AG09319 (cell line): ENCODE measurements at places on chromosomes 1 and 21.

DNA sequence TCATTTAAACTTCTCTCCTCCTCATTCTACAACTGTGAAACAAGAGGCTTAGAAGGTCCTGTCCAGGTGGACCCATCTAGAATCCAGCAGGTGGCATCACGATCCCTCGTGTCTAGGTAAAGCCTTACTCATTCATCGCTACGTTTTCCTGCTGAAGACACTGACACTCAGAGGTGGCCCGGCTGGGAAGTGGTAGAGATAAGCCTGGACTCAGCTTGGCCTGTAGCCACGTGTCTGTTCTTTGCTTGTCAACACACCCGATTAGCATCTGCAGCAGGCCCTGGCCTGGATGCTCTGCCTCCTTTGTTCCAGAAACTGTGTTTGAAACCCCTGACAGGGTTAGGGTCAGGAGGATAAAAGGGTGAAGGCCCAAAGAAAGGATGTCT lies 43.4 kb downstream of the PARP1 start:
- no peak for DNase-seq

DNA sequence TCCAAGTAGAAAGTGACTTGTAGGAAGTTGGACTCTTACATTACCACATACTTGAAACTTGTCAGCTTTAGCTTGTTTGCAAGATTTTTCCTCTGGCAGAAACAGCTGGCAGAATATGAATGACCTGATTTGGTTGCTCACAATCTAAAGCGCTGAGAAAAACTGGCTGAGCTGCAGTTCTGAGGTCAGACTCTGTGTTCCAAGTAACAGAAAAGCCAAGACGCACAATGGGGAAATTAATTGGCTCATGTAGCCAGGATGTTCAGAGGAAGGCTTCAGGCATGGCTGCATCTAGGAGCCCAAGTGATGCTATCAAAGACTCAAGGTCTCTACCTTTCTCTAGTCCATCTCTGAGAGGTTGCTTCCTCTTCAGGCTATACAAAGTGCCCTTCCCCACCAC lies 27.0 kb downstream of the ALPL start:
- no peak for DNase-seq

GRCh38 chr1:116966791-116967190 lies 34.8 kb upstream of the CD101 start:
- DNase-seq = peak; percentile 52

- no peak for DNase-seq
Measured at GRCh38 chr1:2801046-2801445, 447 bp downstream of the TTC34 start.

DNA sequence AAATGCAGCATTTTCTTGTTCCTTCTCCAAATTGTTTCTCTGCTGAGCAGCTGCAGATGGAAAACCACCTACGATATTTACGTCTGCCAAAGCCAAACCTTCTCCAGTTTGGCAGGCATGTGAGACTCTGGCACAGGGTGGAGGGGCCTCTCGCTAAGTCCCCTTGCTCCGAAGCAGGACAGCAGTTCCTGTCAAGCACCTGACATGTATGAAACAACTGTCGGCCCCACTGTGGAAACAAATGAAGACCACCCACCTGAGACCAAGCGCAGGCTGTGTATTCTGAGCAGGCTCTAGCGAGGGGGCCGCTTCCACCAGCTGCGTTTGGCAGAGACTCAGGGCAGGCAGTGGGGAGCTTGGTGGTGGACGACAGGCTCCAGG lies 74.7 kb downstream of the RIPK4 start:
- DNase-seq = no peak

DNA sequence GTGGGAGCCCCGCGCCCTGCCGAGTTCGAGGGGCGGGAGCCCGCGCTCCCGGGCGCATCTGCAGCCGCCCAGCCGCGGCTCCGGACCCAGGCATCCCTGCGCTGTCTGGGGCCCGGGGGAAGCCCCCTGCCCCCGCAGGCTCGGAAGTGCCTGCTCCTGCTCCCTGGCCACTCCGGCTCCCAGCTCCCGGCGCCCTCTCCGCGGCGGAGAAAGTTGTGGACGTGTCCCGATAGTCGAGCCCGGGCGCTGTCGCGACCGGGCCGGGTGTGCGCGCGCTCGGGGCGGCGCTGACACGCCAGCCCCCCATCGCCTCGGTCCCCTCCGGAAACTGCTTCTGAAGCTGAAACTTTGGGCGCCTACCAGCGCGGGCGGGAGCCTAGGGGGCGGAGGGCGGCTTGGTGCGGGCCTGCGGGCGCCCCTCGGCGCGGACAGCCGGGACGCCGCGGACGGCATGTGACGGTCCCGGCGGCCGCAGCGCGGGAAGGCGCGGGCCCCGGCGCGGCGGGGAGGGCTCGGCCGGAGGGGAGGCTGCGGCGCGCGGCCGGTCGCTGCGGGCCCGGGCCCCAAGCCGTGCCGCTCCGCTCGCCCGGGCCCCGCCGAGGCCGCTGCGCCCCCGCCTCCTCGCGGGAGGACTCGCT lies 515 bp downstream of the MAN1C1 start:
- DNase-seq = no peak

- DNase-seq = no peak
Measured at GRCh38 chr21:21457077-21457476, 458.9 kb downstream of the NCAM2 start.

DNA sequence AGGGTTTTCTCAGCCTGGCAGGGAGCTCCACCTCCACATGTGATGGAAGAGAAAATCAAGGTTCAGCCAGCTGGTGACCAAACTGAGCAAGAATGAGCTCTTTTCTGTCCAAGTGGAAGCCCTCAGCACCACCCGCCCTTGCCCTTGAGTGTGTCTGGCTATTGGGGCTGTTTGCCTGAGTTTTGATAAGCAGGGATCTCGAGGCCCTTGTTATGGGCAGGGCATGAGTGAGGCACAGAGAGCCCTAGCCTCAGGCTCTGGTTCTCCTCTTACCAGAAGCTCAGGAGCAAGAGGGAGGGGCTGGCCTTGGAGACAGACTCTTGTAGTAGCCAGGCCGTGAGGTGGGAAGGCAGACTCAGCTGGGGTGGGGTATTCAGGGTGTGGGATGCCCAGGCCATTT lies 37.5 kb upstream of the ARF1 start:
- no peak for DNase-seq

DNA sequence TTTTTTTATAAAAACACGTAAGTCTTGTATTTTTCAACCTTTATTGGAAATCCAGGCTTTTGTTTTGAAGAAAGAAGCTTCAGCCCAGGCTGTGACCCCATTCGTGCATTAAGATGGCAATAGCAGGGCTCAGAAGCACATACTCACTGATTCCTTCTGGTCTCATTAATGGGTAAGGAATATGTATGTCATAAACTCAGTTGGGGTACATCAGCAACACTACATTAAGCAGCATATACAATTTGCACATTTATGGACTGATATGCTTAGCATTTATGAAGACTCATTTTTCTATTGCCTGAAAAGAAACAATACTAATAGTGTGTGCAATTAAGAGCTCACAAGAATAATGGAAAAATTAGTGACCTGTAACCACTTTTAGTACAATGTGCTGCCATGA lies 945.4 kb upstream of the PRMT6 start:
- no peak for DNase-seq

DNA sequence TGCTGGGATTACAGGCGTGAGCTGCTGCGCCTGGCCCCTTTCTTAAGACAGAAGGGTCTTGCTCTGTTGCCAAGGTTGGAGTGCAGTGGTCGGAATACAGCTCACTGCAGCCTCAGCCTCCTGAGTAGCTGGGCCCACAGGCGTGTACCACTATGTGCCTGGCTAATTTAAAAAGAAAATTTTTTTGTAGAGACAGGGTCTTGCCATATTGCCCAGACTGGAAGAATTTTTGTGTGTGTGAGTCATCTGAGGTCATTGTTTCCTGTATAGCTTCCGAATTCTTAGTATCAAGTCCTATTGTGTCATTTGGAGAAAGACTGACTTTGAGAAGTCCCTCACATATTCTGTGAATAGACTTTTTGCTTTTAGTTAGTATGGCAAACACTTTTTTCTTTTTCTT lies 4.7 kb downstream of the SZRD1 start:
- no peak for DNase-seq

- no peak for DNase-seq
Measured at GRCh38 chr21:44892536-44893277, 19.2 kb upstream of the PTTG1IP start.

DNA sequence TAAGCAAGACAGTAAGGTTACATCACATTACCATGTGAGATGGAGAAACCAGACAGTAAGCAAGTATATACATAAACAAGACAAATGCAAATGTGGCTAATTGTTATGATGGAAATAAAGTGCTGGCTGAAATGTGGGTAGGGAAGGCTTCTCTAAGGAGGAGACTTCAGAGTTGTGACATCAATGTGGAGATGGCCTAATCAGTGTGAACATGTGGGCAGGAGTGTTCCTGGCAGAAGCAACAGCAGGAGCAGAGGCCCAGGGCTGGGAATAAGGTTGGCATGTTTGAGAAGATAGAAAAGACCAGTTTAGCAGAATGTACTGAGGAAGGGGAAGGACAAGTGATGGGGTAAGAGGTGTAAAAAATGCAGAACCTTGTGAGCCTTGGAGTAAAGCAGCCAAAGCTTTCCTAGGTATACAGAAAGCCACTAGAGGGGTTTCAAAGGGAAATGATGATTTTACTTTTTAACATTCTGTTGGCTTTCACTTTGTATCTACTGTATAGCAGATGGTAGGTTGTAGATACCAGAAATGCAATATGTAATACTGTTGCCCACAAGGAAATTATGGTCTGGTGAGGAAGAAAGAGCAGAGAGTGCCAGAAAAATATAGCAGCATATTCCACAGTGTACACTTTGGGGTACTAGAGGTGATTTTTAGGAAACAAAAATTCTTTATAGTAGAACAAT lies 197.4 kb downstream of the FGGY start:
- DNase-seq = no peak

DNA sequence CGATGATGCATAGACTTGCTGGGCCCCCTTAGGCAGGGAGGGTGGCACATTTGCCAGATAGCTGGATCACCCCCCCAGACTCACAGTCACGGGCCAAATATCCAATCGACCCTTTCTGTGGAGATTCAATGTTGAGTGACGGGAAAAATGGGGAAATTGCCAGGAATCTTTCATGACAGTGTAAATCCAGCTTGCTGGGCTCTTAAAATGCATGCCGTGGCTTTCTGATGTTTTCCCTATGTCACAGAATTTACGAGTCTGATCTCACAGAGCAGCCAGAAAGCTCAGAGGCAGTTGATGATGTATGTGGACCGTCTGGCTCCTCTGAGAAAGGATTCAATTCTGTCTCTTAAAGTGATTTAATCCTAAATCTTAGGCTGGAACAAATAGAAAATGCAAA lies 150.1 kb upstream of the ZNF644 start:
- DNase-seq = no peak

DNA sequence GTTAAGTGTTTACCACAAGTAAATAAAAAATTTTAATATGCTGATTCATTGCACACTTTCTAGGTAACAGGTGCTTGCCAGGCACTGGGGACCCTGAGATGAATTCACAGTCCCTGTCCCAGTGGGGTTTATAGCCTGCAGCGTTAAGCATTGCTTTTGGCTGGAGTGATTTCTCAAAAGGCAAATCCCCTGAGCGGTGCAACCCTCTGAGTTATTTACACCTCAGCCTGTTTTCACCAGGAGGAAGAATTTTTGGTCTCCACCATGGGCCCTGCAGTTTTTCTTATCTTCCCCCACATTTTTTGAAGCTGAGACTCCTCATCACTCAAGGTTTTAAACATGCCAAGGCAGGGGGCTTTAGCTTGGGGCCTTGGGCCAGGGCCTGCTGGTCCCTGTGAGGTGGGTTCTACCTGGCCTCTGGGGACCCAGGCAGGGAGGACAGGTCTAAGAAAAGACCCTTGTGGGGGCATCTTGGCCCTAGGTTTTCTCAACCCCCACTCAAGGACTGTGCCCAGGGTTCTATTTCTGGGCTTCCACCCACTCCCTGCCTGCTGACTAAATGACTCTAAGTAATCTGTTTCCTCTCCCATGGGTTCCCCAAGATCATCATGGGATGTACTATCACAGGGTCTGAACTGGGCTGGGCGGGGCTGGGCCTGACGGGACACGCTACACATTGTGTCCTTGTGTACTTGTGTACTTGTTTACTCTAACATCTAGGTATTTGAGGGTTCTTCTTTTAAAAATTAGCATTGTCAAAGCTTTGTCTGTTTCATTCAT lies 10.2 kb upstream of the CHIT1 start:
- no peak for DNase-seq

DNA sequence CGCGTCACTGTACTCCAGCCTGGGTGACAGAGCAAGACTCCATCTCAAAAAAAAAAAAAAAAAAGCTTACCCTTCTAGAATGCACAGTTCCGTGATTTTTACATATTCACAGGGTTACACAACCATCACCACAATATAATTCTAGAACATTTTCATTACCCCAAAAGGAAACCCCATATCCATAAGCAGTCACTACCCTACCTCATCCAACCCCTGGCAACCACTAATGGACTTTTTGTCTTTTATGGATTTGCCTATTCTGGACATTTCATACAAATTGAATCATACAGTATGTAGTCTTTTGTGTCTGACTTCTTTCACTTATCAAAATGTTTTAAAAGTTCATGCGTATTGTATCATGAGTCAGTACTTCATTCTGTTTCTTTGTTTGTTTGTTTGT lies 22.8 kb downstream of the SYF2 start:
- DNase-seq = no peak

DNA sequence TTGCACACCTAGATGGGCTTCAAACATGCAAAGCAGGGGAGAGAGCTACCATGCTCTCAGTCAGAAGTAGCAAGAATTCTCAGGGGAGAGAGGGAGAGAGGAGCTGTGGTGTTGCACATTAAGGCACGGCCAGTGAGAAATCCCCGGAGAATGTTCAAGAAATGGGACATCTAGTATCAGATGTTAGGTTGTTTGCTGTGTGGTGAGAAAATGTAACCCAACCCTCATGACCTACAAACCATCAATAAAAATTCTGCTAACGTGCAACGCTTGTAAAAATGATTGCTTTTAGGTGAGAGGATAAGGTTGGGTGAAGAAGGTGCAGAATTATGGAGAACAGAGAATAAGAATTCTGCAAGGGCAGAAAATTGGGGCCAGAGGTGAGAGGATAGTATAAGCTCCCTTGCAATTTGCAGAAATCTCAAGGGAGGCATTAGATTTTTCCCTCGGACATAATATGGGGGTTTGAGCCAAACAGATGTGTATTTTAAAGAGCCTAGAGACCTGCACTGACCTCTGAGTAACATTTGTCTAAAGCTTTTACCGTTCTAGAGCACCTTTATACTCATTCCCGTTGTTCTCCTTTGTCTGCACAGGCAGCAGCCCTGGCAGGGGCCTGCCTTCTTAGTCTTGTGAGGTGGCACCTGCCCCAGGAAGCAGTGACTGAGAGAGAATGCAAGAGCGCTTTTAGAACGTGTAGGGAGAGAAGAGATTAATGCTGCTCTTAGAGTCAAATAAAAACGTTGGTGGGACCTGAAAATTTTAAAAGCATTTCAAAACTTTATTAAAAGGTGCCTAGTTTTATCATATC lies 25.4 kb upstream of the KIAA0040 start:
- DNase-seq = no peak

GRCh38 chr1:63601061-63601460 lies 7.8 kb downstream of the PGM1 start:
- DNase-seq = no peak
